Coronary artery (tissue), 2 donors: ENCODE measurements at places on chromosomes 12 and 14.

GRCh38 chr12:64029013-64029857 is 184.7 kb downstream of the SRGAP1 start:
- DNase-seq, result no peak

DNA sequence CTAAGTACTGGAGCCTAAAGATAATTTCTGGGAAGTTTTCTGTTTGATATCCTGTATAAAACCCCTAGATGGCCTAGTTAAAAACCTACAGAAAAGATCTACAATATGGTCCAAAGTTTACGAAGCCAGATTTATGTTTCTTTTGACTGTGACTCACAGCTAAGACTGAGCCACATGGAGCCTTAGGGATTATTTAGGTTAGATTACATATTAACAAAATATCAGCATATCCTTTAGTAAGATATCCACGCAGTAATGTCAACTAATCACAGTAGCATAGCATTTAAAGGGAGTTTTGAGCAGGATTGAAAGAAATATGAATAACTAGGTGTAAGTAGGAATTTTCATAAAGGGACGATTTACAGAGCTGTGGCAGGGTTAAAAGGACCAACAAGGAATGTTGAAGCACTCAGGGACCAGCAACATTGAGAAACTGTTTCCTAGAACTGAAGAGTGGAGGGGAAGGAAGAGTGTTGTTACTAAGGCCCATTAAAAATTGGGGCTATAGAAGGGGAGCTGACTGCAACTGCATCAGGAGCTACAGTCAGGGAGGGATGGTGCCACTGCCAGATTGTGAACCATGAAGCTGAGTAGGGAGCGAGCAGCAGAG is 155.5 kb downstream of the DACT1 start:
- no peak for DNase-seq

DNA sequence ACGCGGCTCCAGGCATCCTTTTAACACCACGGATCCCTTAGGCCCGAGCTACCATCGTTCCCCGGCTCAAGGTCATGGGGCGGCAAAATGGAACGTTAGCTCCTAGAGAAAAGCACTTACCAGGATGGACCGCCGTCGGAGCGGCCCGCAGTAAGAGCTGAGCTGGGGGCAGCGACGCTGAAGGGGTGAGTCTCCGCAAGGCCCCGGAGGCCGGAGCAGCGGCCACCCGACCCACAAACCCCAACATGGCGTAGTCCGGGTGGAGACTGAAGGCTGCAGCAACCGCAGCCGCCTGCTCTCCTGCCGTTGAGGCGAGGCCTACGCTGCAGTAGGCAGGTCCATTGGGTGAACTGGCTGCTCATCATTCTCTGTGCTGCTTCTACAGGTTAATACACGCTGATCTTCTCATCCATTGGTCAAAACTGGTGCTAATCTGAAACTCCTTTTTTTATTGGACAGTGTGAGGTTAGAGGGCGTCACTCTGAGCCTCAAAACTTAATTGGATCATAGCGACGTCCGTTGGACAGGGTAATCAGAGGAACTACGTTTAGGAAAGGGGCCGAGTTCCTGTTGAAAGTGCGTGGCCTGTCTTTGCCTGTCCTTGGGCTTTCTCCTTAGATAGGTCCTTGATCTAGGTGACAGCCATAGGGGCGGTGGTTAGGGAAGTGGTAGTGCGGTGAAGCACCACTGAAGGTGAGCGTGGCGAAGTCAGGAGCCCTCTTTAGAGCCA is at the start of gene ATP5F1B:
TSS of gene ATP5F1B (minus strand) at position 268 of the 730 bp plus-strand sequence. CDS start at position 247, 21 bp downstream.
- peak; percentile 96 for DNase-seq

DNA sequence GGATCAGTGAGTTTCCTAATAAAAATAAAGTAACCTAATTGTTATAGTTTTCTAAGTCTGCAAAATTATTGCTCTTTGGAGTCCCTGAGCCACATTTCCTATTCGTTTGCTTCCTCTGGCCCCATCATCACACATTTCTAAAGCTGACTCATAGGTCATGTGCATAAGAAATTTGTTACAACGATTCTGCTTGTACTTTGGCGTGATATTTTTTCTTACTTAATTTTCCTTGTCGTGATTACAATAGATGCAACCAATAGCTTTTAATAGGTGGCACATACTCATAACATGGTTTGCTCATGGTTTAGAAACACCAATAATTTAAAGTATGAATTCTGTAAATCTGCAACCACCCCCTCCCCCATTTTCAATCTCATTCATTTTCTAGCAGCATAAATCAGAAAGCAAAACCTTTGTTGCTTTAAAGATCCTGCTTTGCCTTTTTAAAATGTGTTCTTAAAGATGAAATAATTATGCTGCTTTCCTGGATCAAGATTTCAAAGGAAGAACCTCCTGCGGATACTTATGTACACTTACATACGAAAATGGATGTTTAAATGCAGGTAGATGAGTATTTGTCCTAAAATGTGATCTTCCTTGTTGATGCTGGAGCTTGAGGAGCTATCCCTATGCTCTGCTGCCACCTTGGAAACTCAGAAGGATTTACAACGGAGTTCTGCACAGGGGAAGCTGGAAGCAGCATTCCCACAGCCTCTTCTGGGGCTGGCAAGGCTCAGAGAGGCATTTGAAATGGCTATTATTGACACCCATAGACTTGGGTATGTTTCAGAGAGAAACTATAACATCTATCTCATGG is 1.7 kb upstream of the FLRT2 start:
- no peak for DNase-seq
